ENCODE measurements at places on chromosomes 4 and X.

GRCh38 chr4:151038452-151039157 is 23.5 kb upstream of the LRBA start:
- H3K4me1 ChIP-seq, result no peaks in the 10 kb centered on the region
- H3K27ac ChIP-seq, result no peak overlapping the region
- no peaks in the 10 kb centered on the region for H3K27me3 ChIP-seq
- H3K36me3 ChIP-seq, result peaks cover 4% of the 10 kb centered on the region
- no peak for DNase-seq

GRCh38 chrX:150482537-150483206 is 85.7 kb upstream of the MTM1 start:
- no peak overlapping the region for H3K27ac ChIP-seq
- no peaks in the 10 kb centered on the region for H3K36me3 ChIP-seq
- H3K4me3 ChIP-seq, result no peak overlapping the region
- no peaks in the 10 kb centered on the region for H3K27me3 ChIP-seq
- DNase-seq, result no peak
- H3K4me1 ChIP-seq, result no peaks in the 10 kb centered on the region

DNA sequence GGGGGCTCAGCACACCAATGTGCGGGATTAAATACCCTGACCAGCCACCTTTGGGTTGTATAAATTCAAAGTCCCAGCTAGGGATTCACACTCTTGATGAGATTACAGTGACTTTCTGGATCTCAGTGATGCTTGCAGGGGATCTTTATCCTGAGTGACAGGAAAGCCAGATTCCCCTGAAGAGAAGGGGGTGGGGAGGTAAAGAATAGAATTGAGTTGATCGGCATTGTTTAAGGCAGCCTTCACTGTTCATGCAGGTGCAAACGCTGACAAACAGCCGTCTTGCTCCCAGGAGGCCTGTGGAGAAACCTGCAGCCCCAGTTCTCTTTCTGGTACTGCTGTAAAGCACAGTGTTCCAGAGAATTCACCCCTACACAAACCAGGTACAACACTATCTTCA is 19.0 kb downstream of the CXXC4 start:
- H3K36me3 ChIP-seq, result no peaks in the 10 kb centered on the region
- no peak overlapping the region for H3K4me3 ChIP-seq
- no peak overlapping the region for H3K27ac ChIP-seq
- H3K4me1 ChIP-seq, result peaks cover 2% of the 10 kb centered on the region
- DNase-seq, result peak; percentile 40

GRCh38 chrX:69028006-69028760 is 137.1 kb downstream of the PJA1 start:
- DNase-seq, result no peak
- no peaks in the 10 kb centered on the region for H3K27me3 ChIP-seq
- no peak overlapping the region for H3K27ac ChIP-seq
- H3K36me3 ChIP-seq, result no peaks in the 10 kb centered on the region
- no peak overlapping the region for H3K4me3 ChIP-seq

GRCh38 chrX:8879750-8880149 is 78.6 kb upstream of the FAM9A start:
- no peaks in the 10 kb centered on the region for H3K27me3 ChIP-seq
- no peaks in the 10 kb centered on the region for H3K36me3 ChIP-seq
- H3K4me3 ChIP-seq, result no peak overlapping the region

DNA sequence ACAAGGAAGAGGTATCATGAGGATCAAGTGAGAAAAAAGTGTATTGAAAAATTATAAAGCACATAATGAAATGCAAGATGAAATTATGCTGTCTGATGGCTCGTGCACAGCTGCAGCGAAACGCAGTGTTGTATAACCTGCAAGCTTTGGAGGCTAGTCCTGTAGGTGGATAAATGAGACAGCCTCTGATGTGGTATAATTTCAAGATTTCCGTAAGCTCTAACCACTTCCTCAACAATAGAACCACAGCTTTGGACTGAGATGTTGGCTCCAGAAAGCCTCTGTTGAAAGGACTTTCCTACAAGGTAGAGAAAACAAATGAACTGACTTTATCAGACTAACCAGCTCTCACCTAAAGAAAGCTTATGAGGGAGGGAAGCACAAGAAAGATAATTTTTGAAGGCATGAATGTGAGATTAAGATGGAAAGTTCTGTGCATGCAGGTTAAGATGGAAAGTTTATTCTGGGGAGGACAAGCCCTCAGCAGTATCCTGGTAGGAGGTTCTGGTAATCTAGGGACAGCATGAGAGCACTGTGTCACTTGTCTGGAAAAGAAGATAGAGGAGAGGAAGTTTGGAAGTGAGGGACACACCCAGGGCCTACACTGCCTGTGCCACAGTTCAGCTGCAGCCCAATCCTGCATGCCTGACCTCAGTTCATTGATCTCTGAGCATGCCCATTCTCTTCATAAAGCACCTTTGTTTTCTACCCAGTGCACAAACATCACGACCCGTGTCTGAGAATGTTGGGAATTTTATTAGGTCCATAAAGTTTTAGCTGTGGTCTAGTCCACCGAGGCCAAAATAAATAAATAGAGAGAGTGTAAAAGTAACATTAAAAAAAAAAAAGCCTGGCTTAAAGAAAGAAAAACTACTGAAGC is 161.5 kb upstream of the SFRP2 start:
- no peaks in the 10 kb centered on the region for H3K36me3 ChIP-seq
- H3K27me3 ChIP-seq, result no peaks in the 10 kb centered on the region
- H3K27ac ChIP-seq, result no peak overlapping the region
- no peaks in the 10 kb centered on the region for H3K4me1 ChIP-seq

- DNase-seq, result peak; percentile 79
- no peaks in the 10 kb centered on the region for H3K27me3 ChIP-seq
- no peaks in the 10 kb centered on the region for H3K4me1 ChIP-seq
- H3K4me3 ChIP-seq, result peak overlapping the region; percentile 59
- H3K27ac ChIP-seq, result no peak overlapping the region
These were observed 104.9 kb downstream of the FAM53A start for GRCh38 chr4:1579001-1579900.

DNA sequence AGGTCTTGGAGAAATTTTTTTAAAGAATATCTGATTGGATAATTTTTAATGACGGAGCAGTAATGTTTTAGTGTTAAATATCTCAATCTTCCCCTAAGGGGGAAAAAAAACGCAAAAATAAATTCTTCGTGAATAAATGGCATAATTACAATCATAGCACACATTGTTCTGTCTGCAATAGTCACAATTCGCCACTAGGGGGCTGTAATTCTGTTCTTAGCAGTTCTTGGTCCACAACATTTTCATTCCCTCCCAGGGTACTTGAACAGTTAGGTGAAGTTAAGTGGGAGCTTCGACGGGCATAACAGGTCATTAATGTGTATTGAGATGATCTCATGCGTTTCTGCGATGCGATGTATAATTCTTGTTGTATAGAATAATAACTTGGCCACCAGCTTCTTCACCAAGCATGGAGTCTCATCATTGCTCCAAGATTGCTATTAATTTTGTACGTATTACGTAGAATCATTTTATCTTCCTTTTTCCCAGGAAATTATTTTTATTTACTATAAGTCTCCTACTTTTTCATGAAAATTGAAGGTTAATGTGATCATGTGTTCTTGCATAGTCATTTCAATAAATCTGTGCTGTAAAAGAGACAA is 27.2 kb downstream of the HTR2C start:
- peaks cover 6% of the 10 kb centered on the region for H3K36me3 ChIP-seq
- no peaks in the 10 kb centered on the region for H3K4me1 ChIP-seq
- no peak for DNase-seq
- H3K4me3 ChIP-seq, result no peak overlapping the region

- H3K36me3 ChIP-seq, result no peaks in the 10 kb centered on the region
- no peak overlapping the region for H3K27ac ChIP-seq
- H3K4me3 ChIP-seq, result no peak overlapping the region
These were observed 148.7 kb downstream of the FSTL5 start for GRCh38 chr4:162015090-162015489.

DNA sequence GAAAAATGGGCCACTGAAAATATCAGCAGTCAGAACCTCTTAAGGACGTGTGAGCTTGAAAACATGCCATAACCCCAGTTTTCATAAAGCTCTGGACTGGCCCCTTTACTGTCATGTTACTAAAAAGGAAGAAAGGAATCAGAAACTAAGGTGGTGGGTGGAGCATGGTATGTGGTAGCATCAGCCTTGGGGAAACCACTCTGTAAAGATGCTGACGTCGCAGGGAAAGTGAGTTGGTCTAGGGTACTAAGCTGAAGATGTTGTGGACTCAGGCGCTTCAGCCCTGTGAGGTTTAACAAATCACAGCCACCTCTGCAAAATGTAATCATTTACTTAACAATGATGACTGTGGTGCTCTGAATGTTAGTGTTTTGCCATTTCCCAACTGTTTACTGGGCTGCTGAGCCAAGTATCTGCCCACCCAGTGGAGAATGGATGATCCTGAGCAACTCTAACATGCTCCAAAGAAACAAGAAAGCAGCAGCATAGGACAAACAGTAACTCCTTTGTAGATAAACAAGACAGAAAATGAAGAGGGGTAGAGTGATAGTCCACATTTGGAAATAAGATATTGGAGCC is 33.4 kb downstream of the C4orf54 start:
- DNase-seq, result no peak
- no peaks in the 10 kb centered on the region for H3K27me3 ChIP-seq
- H3K4me3 ChIP-seq, result no peak overlapping the region
- no peaks in the 10 kb centered on the region for H3K36me3 ChIP-seq

GRCh38 chr4:41727861-41728572 is 20.5 kb downstream of the PHOX2B start:
- H3K27me3 ChIP-seq, result no peaks in the 10 kb centered on the region
- H3K4me1 ChIP-seq, result no peaks in the 10 kb centered on the region
- DNase-seq, result no peak

DNA sequence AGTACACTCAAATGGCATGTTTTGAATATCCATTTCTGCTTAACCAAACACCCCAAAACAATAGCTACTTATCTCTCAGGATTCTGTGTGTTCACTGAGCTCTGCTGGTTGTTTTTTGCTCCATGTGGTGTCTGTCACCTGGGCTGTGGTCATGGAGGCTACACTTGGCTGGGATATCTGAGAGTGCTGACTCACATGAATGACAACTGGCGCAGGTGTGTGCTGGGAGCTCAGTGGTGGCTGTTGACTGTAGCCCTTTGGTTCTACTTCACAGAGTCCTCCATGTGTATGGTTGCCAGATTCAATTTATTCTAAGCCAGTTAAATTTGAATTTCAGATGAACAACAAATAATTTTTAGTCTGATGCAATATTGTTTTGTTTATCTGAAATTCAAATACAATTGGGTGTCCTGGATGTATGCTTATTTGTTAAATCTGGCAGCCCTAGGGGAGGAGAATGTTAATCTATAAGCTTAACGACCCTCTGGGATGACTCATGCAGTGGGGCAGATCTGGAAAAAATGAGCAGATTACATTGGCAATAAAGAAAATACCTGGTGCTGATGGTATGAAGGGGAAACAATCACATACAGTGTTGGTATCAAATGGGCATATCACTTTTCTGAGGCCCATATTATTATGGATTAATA is 28.2 kb upstream of the TCEAL4 start:
- peak; percentile 48 for DNase-seq
- H3K4me3 ChIP-seq, result no peak overlapping the region
- no peaks in the 10 kb centered on the region for H3K27me3 ChIP-seq
- no peaks in the 10 kb centered on the region for H3K36me3 ChIP-seq
- H3K27ac ChIP-seq, result no peak overlapping the region

DNA sequence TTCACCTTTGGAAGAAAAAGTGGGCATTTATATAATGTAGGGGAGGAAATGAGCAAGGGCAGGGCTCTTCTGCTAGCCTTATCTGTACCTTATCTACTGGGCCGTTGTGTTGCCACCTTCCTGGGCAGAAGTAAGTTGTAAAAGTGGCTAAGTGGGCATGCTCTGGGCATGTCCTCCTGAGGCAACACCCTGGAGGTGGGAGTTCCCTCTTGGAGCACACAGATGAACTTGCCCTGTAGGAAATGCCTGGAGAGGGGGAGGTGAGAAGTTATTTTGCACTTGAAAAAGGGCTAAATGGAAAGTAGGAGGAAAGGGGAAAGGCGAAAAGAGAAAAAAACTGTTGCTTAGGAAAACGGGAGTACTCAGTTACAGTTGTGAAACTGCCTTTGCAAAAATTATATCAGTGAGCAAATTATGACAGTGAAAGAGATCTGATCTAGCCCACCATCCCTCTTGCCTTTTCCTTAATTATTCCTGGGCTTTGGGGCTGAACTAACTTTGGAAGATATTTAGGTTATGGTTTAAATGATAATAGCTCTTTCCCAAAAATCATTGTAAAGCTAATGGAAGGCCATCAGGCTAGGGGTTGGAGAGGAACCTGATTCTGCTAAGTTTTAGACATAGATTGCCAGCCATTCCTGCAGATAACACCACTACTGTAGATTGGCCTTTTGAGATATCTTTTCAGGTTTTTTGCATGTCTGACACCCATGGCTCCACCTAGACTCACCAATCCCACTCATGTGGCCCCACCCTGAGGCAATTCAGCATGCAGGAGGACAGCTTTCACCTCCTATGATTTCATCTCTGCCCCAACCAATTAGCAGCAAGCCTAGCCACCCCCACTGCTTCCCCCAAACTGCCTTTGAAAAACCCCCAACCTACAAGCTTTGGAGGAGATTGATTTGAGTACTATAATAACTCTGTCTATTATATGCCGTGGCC is 20.5 kb upstream of the ZNF81 start:
- peaks cover 32% of the 10 kb centered on the region for H3K36me3 ChIP-seq
- H3K27me3 ChIP-seq, result no peaks in the 10 kb centered on the region
- peak; percentile 70 for DNase-seq
- H3K4me3 ChIP-seq, result peak overlapping the region; percentile 5
- peaks cover 5% of the 10 kb centered on the region for H3K4me1 ChIP-seq
